ENCODE measurements at places on chromosomes 3 and 15. TPM values are rescaled to one million over a fixed set of nuclear protein-coding genes. Genes with fewer than 3 reads are reported as not detected.

The HSPBAP1 gene
- 5.4 TPM for total RNA-seq

The XCR1 gene
- not detected for total RNA-seq

The PDIA5 gene
- total RNA-seq, result 30.1 TPM

The FSD2 gene
- total RNA-seq, result not detected

The FBXO40 gene
- total RNA-seq, result not detected

The DGKG gene
- total RNA-seq, result 7.3 TPM

The EFCAB12 gene
- 1.0 TPM for total RNA-seq

The LZTFL1 gene
- 13.5 TPM for total RNA-seq

The RAB27A gene
- total RNA-seq, result 13.8 TPM

The POC1A gene
- 18.9 TPM for total RNA-seq

The CLDN16 gene
- 0.16 TPM for total RNA-seq

The IQGAP1 gene
- 291 TPM for total RNA-seq

The RYR3 gene
- 0.07 TPM for total RNA-seq

The PLSCR5 gene
- not detected for total RNA-seq

The GRIP2 gene
- 1.3 TPM for total RNA-seq

The HCLS1 gene
- 0.15 TPM for total RNA-seq

The IL20RB gene
- total RNA-seq, result 0.99 TPM

The AVEN gene
- total RNA-seq, result 22.5 TPM

The CCDC12 gene
- total RNA-seq, result 62.5 TPM

The GOLGA8S gene
- total RNA-seq, result 0.14 TPM

The CD200R1 gene
- 0.10 TPM for total RNA-seq

The LYZL4 gene
- total RNA-seq, result not detected

The ACSBG1 gene
- 0.16 TPM for total RNA-seq

The GOLGA6L7 gene
- total RNA-seq, result not detected

The ZNF860 gene
- 1.5 TPM for total RNA-seq

The PLOD2 gene
- 85.1 TPM for total RNA-seq

The GOLGA6L9 gene
- total RNA-seq, result 1.8 TPM

The TLR9 gene
- total RNA-seq, result not detected

The B3GALNT1 gene
- total RNA-seq, result 0.27 TPM

The KCNAB1 gene
- total RNA-seq, result not detected

The CIP2A gene
- total RNA-seq, result 16.6 TPM

The SAMD7 gene
- total RNA-seq, result not detected

The NOX5 gene
- 0.24 TPM for total RNA-seq

The PLIN1 gene
- 0.06 TPM for total RNA-seq

The MUC13 gene
- total RNA-seq, result 7.0 TPM

The SERINC4 gene
- total RNA-seq, result 0.09 TPM

The SLCO3A1 gene
- total RNA-seq, result 22.7 TPM

The ACTC1 gene
- total RNA-seq, result 0.22 TPM

The RTP4 gene
- total RNA-seq, result not detected

The DPPA2 gene
- total RNA-seq, result not detected

The CCDC50 gene
- total RNA-seq, result 26.2 TPM

The PLA2G4E gene
- not detected for total RNA-seq

The FHIT gene
- 0.75 TPM for total RNA-seq

The LHFPL4 gene
- total RNA-seq, result 0.07 TPM

The OSBPL10 gene
- 23.3 TPM for total RNA-seq

The RARB gene
- 6.7 TPM for total RNA-seq

The DUT gene
- total RNA-seq, result 105 TPM

The GABRR3 gene
- total RNA-seq, result not detected

Measured in A549 treated with AZD2906 at 1 μM for 4 hours (cell line).